ENCODE measurements at places on chromosomes 13 and 19.
A peak's percentile ranks its signal among the peaks of the same experiment; 100 is the strongest.

GRCh38 chr19:49431330-49431749 is 6.2 kb downstream of the GFY start:
- no peak for DNase-seq

DNA sequence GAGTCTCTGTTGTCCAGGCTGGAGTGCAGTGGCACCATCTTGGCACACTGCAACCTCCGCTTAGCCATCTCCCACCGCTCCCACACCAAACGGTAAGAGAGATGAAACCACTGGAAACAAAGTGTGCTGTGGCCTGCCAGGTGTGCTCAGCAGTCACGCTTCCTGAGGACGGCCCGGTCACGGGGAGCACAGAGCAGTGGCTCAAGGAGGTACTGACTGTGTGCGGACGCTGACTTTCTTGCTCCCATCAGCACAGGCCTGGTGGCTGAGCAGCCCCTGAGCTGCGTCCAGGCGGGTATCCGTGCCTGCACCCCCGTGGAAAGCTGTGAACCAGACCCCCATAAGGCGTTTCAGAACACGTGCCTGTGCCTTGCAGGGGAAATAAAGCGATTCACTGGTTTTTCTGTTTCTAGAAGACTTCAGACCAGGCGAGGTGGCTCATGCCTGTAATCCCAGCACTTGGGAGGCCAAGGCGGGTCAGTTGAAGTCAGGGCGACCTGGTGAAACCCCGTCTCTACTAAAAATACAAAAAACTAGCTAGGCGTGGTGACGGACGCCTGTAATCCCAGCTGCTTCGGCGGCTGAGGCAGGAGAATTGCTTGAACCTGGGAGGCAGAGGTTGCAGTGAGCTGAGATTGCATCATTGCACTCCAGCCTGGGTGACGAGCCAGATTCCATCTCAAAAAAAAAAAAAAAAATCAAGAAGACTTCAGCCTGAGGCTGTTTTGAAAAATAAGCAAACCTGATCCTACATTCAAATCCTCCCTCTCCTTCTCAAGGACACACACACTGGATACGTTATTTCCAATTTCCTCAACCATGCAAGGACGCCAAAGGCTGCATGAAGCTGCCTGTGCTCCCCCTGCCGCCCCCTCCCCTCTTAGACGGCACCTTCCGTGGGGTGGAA is 25.5 kb downstream of the ADPRHL1 start:
- DNase-seq: no peak

- DNase-seq: peak; percentile 30
Measured at GRCh38 chr13:48731957-48732569, 78.3 kb downstream of the CYSLTR2 start.

DNA sequence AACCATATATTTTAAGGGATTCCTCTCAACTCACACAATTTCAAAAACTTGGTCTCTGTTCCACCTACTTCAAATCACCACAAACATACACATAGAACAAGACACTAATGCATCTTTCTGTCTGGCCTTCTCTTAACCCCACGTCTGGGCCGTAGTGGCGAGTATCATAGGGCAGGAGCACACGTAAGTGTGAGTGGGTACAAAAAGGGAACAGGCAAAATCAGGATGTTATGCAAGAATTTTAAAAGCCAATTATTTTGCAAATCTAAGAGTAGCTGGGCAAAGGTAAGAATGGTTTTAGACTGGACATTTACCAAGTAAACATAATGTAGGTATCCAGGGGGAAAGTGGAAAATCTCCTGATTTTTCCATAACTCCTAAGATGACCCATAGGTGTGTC is 35.1 kb downstream of the MTMR6 start:
- DNase-seq: peak; percentile 36

DNA sequence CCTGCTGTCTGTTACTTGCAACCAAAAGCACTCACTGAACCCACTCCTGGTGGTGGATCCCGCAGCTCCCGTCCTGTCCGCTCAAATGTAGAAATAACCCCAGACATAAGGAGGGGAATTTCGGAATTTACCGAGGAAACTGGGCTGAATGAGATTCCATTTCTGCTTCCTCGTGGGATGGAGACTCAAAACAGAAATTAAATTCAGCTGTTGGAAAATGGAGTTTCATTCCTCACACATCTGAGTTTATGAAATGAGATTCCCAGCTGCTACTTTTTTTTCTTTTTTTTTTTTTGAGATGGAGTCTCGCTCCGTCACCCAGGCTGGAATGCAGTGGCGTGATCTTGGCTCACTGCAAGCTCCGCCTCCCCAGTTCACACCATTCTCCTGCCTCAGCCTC is 44.3 kb downstream of the COLGALT1 start:
- DNase-seq: no peak

DNA sequence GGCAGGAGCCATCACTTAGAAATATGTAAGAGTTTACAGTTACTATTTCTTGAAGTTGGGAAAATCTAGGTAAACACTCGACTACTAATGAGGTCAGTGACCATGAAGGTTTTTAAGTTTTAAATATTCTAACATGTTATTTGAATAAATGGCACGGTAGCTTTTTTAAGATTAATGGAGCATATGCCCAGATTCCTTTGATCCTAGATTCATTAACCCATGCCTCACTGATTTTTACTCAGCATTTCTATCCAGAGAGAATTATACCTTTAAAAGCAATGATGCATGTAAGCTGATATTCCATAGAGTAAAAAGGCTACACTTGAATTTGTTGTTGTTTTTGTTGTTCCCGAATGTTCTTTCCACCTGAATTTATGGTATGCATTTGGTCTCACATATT is 541.4 kb downstream of the DACH1 start:
- no peak for DNase-seq

DNA sequence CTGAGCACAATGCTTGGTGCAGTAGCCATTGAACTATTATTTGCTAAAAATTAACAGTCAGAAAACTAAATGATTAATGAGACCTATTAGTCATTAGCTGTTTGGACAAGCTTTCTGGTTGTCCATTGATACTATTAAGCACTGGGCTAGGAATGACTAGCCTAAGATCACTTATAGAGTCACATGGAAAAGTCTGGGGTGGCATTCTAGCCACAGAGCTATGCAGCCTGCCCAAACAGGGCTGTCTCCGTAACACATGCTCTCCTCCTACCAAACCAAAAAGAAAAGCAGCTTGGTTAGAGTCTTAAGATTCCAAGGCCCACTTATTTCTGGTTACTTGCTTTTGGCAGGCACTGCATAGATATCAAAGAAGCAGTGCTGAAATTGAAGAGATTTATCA is 193.5 kb upstream of the NBEA start:
- no peak for DNase-seq

DNA sequence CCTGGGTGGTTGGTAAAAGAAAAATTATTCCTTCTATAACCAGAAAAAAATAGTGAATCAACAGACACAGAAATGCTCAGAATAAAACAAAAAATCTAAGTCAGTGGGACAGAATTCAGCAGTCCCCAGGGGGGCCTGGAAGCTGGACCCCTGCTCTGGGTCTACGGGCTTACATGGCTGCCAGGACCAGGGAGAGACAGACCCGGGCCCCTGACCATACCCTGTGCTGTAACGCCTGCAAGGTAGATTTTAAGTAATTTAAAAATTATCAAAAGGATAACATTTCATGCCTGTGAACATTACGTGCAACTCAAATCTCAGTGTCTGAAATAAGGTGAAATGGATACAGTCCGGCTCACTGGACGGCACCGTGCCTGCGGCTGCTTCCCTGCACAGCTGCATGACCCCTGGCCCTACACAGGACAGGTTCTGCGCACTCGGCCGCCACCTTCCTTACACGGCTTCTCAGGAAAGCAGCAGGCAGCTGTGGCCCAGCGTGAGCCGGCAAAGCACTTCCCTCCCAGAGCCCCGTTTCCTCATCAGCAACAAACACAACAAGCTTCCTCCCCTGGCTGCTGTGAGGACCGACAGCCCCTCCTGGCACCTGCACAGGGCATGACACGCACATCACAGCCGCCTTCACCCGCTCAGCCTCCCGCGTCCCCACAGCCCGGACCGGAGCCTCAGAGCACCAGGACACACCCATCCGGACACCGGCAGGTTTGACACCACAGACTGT is 22.2 kb downstream of the RASA3 start:
- DNase-seq: peak; percentile 83

DNA sequence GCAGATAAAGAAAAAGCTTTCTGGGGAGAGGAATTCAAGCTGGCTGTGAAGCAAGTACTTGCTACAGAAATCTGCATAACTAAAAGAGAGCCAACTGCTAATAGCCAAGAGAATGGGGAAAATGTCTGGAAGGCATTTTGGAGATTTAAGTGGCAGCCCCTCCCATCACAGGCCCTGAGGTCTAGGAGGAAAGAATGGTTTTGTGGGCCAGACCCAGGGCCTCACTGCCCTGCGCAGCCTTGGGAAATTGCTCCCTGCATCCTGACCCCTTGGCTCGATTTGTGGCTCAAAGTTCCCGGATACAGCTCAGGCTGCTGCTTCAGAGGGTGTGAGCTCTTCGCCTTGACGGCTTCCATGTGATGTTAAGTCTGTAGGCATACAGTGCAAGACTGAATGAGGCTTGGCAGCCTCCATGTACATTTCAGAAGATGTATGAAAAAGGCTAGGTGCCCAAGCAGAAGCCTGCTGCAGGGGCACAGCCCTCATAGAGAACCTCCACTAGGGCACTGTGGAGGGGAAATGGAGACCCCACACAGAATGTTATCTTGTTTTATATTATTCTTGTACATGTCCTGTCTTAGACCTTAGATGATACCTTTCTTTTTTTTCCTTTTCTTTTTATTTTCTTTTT is 34.4 kb downstream of the MZT1 start:
- DNase-seq: no peak

GRCh38 chr19:51772977-51773376 is 12.0 kb downstream of the FPR2 start:
- DNase-seq: peak; percentile 84

DNA sequence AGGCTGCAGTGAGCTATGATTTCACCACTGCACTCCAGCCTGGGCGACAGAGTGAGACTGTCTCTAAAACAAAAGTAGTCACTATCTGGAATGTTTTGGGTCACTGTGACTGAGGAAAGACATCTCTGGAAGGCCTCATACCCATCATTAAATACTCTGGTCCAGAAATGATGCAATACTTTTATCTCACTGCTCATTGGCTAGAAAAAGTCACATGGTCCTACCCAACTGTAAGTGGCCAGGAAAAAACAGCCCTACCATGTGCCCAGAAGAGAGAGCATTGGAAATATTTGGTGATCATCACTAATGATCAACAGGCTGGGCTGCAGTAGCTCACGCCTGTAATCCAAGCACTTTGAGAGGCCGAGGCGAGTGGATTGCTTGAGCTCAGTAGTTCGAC is 29.8 kb downstream of the PNPLA6 start:
- DNase-seq: no peak

GRCh38 chr13:113917096-113917495 is 53.2 kb upstream of the GAS6 start:
- DNase-seq: no peak

DNA sequence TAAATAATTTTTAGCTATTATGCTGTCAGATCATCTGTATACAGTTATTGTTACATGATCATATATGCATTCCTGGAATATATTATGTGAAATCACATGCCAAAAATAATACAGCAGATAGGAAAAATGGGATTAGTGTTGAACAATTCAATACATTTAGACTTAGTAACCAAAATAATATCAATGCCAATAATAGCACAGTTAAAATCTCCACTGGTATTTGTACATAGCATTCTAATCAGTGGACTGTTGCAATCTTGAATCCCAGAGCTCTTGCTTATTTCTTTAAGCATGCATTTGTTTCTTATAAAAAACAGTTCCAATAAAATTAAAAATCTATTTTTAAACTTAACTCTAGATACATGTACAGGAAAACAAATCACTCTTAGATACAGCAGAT is 2772.2 kb downstream of the PCDH9 start:
- DNase-seq: no peak

DNA sequence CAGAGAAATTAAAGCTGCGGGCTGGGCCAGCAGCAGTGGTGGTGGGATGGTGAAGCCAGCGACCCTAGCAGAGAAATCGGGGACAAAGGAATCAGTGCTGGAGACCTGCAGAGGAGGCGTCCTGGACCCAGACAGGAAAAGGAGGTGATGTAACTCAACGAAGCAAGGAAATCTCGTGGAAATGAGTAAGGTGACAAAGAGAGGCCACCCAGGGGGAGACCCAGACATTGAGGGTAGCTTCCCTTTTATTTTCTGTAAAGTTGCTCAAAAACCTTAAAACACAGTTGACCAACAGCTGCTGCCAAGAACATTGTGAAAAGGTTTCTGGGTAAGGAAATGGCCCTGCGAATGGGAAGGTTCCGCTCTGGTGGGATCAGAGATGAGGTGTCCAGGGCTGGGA is 13.3 kb upstream of the RETN start:
- DNase-seq: peak; percentile 92

- DNase-seq: no peak
Measured at GRCh38 chr13:91955546-91956355, 557.3 kb downstream of the GPC5 start.

DNA sequence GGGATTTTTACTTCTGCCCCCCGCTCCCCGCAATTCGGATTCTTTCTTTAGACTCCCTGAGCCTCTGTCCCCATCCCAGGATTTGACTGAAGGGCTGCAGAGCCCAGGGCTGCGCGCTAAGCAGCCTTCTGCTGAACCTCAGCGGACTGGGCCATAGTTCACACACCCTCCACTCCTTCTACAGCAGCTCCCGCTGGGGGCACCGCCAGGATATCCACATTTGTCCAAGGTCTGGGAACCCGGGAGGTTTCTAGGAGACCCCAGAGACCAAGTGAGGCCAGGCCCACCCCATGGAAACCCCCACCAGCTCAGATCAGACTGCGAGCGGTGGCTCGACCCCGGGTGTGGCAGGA is 463.3 kb downstream of the ITGBL1 start:
- no peak for DNase-seq

- no peak for DNase-seq
Measured at GRCh38 chr19:33464010-33464732, 57.4 kb downstream of the PEPD start.

GRCh38 chr13:104522235-104523072 is 1456.2 kb upstream of the SLC10A2 start:
- no peak for DNase-seq

DNA sequence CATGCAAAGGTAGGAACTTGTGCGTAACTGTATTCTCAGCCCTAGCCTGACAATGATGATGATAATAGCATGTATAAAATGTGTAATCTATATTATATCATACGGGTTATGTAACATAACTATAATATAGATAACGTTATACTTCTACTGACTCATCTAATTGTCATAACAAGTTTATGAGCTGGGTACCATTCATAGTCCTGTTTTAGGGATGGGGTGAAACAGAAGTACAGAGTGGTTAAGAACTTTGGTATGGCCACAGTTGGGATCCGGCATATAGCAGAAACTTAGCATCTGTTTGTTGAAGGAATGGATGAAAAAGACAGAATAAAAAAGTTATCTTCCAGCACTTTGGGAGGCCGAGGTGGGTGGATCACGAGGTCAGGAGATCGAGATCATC is 5.2 kb downstream of the CTU1 start:
- no peak for DNase-seq

DNA sequence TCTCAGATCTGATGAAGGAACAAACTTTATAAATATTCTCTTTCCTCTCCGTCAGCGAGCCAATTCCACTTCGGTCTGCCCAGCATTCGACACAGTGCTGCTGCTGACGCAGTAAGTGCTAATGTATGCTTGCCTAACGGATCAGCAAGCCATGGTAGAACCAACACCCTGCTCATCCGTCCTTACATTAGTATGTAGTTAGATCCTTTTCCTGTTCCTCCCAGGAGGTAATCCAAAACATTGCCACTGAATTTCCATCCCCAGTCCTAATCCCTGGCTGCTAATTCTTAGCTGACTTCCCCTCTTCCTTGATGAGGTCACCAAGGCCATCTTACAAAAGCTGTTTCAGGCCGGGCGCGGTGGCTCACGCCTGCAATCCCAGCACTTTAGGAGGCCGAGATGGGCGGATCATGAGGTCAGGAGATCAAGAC is 88.0 kb downstream of the STARD13 start:
- DNase-seq: no peak

- no peak for DNase-seq
Measured at GRCh38 chr19:4352701-4353121, 9.3 kb downstream of the MPND start.
